Melanocyte of skin (primary cell): ENCODE measurements at places on chromosomes 7 and 10. TPM values are rescaled to one million over a fixed set of nuclear protein-coding genes. Genes with fewer than 3 reads are reported as not detected.

The INA gene
- total RNA-seq, result under 0.01 TPM in 1 of 2 replicates, not detected in the other

The DGKI gene
- total RNA-seq, result 0.34 and 1.5 TPM in 2 replicates

The KCNH2 gene
- not detected in 2 replicates for total RNA-seq

The FAM13C gene
- 0.62 and 1.00 TPM in 2 replicates for total RNA-seq

The LIPN gene
- not detected in 2 replicates for total RNA-seq

The UCN3 gene
- not detected in 2 replicates for total RNA-seq

The OPN1SW gene
- not detected in 2 replicates for total RNA-seq

The FKBP9 gene
- 202 and 272 TPM in 2 replicates for total RNA-seq

The FOXI2 gene
- total RNA-seq, result not detected in 2 replicates

The GIMAP7 gene
- not detected in 2 replicates for total RNA-seq

The C7orf57 gene
- total RNA-seq, result 0.34 and 0.36 TPM in 2 replicates

The CALHM1 gene
- not detected in 2 replicates for total RNA-seq

The AGAP6 gene
- 3.1 and 5.8 TPM in 2 replicates for total RNA-seq

The TYW1B gene
- 2.7 and 5.6 TPM in 2 replicates for total RNA-seq

The GJD4 gene
- total RNA-seq, result not detected in 2 replicates

The GDF2 gene
- total RNA-seq, result not detected in 2 replicates

The AGAP5 gene
- 2.0 and 4.2 TPM in 2 replicates for total RNA-seq

The ZNF804B gene
- not detected in 2 replicates for total RNA-seq

The TUBAL3 gene
- total RNA-seq, result not detected in 2 replicates
